Nephron progenitor cell (in vitro differentiated cells): ENCODE measurements at places on chromosomes 6 and 20.

- no peaks in the 10 kb centered on the region for H3K36me3 ChIP-seq
- H3K4me1 ChIP-seq, result peaks cover 6% of the 10 kb centered on the region
- no peaks in the 10 kb centered on the region for H3K27me3 ChIP-seq
- DNase-seq, result peak; percentile 21
These were observed 42.4 kb upstream of the ADGRF4 start for GRCh38 chr6:47655719-47656595.

- no peaks in the 10 kb centered on the region for H3K36me3 ChIP-seq
- peaks cover 9% of the 10 kb centered on the region for H3K4me1 ChIP-seq
- peaks cover 25% of the 10 kb centered on the region for H3K27me3 ChIP-seq
- no peak for DNase-seq
These were observed 3.7 kb upstream of the KAT14 start for GRCh38 chr20:18133962-18134361.

DNA sequence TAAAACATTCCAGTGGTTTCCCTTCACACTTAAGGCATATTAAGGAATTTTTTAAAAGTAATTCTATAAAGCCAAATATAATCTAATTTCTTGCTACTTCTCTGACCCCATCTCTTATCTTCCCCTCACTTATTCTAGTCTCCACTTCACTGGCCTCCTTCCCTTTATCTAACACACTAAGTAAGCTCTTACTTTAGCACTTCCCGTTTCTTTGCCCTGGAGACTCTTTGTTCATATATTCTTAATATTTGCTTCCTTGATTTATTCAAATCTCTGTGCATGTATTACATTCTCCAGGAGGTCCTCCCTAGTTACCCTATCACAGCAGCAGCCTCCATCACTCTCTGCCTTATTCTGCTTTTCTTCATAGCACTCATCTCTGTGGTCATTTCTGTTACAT lies 20.3 kb downstream of the GTPBP2 start:
- H3K4me3 ChIP-seq, result no peak overlapping the region
- DNase-seq, result no peak
- no peaks in the 10 kb centered on the region for H3K27me3 ChIP-seq
- H3K27ac ChIP-seq, result no peak overlapping the region
- peaks cover 46% of the 10 kb centered on the region for H3K36me3 ChIP-seq

DNA sequence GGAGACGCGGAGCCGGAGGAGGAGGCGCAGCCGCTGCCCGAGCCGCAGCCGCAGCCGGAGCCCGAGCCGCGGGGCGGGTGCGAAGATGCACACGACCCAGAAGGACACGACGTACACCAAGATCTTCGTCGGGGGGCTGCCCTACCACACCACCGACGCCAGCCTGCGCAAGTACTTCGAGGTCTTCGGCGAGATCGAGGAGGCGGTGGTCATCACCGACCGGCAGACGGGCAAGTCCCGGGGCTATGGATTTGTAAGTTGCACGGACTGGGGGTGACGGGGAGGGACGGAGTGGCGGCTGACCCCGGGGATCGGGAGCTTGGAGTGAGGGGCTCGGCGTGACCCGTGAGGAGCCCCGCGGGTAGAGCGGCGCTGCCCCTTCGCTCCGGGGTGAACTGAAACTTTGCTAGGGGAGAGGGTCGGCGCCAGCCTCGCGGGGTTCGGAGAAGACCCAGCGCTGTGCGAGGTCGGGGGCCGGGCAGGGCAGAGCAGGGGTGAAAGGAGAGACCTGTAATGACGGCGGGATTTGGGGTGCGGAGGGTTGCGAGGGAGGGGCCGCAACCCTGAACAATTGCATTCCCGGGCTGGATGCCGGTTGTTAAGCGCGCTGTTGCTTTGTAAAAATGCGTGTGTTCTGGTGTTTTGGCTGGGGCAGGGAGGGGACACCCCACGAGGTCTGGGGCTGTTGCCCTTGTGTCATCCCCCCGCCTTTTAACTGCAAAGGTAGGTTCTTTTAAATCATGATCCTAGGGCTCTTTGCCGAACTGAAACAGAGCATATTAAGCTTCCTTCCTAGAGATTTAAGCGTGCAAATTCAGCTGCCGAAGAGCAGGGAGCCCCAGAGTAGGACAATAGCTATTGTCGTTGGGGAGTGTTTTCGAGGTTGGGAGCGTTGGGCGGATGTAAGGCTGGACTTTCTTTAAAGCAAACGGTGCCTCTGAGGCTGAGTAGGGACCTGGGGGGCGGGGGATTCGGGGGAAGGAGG lies 628 bp downstream of the RBM24 start:
- H3K27me3 ChIP-seq, result peaks cover 59% of the 10 kb centered on the region
- H3K27ac ChIP-seq, result no peak overlapping the region
- peak; percentile 8 for DNase-seq
- H3K4me3 ChIP-seq, result peak overlapping the region; percentile 90
- H3K4me1 ChIP-seq, result peaks cover 19% of the 10 kb centered on the region

DNA sequence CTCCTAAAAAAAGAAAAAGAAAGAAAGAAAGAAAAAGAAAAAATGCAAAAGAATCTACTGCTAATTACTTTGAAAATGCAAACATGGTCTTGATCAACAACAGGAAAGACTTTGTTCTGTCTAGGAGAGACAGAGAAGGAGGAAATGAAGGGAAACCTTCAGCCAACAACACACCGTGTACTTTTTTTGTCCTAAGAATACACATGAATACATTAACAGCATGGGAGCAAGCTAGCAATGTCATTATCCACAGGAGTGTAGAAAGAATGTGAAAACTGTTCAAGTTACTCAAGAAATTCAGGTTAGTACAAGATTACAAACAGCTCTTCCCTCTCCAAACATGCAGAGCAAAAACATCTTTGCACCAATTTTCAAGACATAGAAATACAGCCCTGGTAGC lies 326.3 kb downstream of the UBE3D start:
- no peaks in the 10 kb centered on the region for H3K36me3 ChIP-seq
- H3K27ac ChIP-seq, result peak overlapping the region; percentile 39
- no peak overlapping the region for H3K4me3 ChIP-seq
- peaks cover 5% of the 10 kb centered on the region for H3K27me3 ChIP-seq

- no peak for DNase-seq
- no peak overlapping the region for H3K4me3 ChIP-seq
- H3K27ac ChIP-seq, result no peak overlapping the region
- no peaks in the 10 kb centered on the region for H3K27me3 ChIP-seq
These were observed 18.5 kb upstream of the KIAA0408 start for GRCh38 chr6:127477658-127478057.

DNA sequence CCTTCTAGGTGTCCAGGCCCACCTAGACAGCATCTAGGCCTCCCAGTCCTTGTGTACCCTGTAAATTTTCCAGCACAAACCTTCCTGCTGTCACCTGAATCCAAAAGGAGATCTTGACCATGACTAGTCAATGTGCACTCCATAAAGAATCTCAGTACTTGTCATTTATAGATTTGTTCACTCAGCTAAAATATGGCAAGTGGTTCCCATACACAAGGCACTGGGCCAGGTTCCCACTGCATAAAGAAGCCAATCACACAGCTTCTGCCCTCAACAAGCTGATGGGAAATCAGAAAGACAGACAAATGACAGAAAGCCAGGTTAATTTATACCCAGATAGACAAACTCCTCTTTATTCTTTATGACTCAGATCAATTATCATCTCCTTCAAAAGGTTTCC lies 526.8 kb downstream of the CD83 start:
- no peak overlapping the region for H3K27ac ChIP-seq
- H3K27me3 ChIP-seq, result peaks cover 2% of the 10 kb centered on the region
- no peaks in the 10 kb centered on the region for H3K36me3 ChIP-seq
- no peak for DNase-seq
- H3K4me3 ChIP-seq, result no peak overlapping the region

DNA sequence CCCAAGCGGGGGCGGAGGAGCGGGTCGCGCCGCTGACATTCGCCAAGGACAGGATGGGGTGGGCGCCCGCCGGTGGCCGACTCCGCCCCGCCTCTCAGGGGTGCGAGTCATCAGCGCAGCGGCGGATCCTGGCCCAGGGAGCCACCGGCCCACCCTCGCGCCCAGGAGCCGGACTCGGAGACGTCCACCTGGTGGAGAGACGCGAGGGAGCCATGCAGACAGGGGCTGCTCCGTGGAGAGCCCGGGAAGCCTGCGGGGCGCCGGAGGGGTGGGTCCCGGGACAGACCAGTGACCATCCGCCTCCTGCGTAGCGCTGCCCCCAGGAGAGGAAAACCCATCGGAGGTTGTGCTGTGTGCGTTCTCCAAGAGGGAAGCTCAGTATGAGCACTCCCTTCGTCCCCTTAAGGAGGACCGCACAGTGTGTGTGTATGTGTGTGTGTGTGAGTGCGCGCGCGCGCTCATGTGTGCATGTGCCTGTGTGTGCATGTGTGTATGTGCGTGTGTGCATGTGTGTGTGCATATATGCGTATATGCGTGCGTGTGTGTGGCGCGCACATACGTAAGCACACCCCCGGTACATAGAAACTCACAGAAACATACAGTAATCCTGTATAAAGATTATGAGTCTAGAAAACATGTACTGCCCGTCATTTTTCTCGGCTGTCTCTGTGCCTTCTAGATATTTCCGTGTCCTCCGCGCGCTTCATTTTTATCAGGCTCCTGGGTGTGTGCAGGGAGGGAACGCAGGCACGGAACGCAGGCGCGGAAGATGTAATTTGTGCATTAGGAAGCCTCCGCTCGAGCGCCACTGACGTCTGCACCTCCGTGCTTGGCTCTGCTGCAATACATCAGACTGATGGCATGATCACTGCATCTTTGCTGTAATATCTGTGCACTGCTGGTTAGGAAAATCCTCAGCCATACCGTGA lies 158.9 kb downstream of the TBXT start:
- no peak overlapping the region for H3K27ac ChIP-seq
- DNase-seq, result peak; percentile 73
- H3K27me3 ChIP-seq, result peaks cover 86% of the 10 kb centered on the region
- no peaks in the 10 kb centered on the region for H3K36me3 ChIP-seq
- peak overlapping the region; percentile 86 for H3K4me3 ChIP-seq
- H3K4me1 ChIP-seq, result peaks cover 72% of the 10 kb centered on the region

DNA sequence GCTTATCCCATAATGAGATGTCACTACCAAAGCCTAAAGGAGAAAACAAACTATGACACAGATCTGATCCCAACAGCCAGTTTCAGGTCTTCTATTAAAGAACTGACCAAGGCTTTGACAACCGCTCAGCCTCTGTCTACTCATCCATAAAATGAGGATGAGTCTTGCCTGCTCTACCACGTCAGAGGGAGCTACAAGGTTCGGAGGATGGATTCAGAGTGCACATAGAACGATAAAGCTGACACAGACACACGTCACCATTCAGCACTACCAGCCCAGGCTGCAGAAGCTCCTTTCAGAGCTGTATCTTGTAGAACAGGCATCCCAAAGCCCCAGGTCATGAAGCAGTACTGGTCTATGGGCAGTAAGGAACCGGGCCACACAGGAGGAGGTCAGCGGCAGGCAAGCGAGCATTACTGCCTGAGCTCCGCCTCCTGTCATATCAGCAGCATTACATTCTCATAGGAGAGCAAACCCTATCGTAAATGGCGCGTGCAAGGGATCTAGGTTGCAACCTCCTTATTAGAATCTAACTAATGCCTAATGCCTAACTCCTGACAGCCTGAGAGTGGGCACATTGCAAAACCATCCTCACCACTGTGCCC lies 25.1 kb downstream of the KIF16B start:
- peaks cover 3% of the 10 kb centered on the region for H3K27me3 ChIP-seq
- H3K4me3 ChIP-seq, result no peak overlapping the region
- no peak for DNase-seq
- peaks cover 30% of the 10 kb centered on the region for H3K4me1 ChIP-seq
- H3K27ac ChIP-seq, result no peak overlapping the region

DNA sequence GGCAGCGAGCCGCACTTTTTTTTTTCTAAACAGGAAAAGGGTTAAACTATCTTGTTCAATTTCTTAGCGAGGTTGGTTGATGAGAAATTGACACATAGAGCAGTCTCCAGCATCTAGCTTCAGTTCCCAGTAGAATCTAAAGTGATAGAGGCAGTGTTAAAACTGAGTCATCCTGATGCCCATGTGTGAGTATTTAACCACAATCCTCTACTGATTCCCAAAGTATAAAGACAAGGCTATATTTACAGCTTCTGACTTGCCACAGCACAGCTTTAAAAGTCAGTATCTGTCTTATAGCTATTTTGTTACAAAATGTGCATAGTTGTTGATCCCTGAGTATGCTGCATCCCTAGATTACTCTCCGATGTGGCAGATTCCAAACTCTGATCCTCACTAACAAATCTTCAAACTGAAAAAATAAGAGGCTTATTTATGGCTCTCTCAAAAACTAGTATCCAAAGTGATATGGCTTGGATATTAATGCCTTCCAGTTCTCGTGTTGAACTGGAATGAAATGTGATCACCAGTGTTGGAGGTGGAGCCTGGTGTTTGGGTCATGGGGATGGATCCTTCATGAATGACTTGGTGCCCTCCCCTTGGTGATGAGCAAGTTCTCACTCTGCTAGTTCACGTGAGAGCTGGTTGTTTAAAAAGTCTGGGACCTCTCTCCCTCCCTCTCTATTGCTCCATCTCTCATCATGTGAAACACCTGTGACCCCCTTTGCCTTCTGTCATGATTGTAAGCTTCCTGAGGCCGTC lies 13.1 kb upstream of the POPDC3 start:
- no peak for DNase-seq
- no peak overlapping the region for H3K4me3 ChIP-seq
- H3K27ac ChIP-seq, result no peak overlapping the region
- H3K36me3 ChIP-seq, result peaks cover 5% of the 10 kb centered on the region
- no peaks in the 10 kb centered on the region for H3K4me1 ChIP-seq

- H3K27ac ChIP-seq, result peak overlapping the region; percentile 24
- peaks cover 25% of the 10 kb centered on the region for H3K27me3 ChIP-seq
- H3K4me1 ChIP-seq, result peaks cover 9% of the 10 kb centered on the region
- DNase-seq, result peak; percentile 20
These were observed 42.5 kb upstream of the CD83 start for GRCh38 chr6:14075095-14075503.

DNA sequence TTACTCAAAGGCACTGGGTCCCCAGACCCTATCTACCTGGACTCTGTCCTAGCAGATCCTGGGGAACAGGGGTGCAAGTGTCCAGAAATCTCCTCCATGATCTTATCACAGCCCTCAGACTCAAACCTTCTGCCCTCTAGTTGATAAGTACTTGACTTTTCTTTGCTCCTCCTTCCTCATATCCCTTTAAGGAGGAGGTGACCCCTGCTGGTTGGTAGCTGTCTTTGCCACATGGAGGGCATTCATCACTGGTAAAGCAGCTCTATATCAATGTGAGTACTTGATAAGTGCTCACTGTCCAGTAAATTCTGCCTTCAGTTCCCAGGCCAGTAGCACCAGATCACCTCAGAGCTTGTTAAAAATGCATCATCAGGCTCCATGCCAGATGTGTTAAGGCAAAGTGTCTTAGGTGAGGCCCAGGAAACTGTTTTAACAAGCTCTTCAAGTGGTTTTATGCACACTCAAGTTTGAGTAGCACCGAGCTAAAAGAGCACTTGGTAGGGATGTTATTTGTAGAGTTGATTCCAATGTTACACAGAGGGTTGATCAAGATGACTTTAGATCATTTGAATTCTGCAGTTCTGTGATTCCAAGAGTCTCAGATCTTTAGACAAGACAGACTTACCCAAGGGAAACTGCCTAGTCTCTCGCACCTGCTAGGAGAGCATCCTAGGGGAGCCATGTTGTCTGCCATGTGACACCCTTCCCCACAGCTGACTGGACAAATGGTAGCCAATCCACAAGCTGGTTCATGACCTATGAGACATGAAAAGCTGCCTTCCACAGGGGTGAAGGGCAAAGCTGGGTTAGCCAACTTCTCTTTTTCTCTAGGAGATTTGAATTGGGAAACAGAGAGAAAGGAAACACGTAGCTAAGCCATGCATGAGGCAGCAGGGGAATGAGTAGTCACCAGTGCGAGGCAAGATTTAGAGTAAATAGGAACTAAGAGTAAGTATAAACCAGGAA lies 18.6 kb downstream of the TREML2 start:
- H3K27ac ChIP-seq, result no peak overlapping the region
- DNase-seq, result peak; percentile 23
- peaks cover 23% of the 10 kb centered on the region for H3K27me3 ChIP-seq
- H3K36me3 ChIP-seq, result no peaks in the 10 kb centered on the region
- H3K4me3 ChIP-seq, result no peak overlapping the region

GRCh38 chr20:34403908-34404307 lies 40.8 kb downstream of the ITCH start:
- DNase-seq, result no peak
- H3K36me3 ChIP-seq, result peaks cover 45% of the 10 kb centered on the region
- H3K27ac ChIP-seq, result peak overlapping the region; percentile 21
- H3K4me3 ChIP-seq, result no peak overlapping the region
